ENCODE measurements at places on chromosomes 2 and 18. TPM values are rescaled to one million over a fixed set of nuclear protein-coding genes. Genes with fewer than 3 reads are reported as not detected.

IGFBP5 gene
- 1,145 TPM for total RNA-seq

SIGLEC15 gene
- 0.37 TPM for total RNA-seq

ACMSD gene
- total RNA-seq: not detected

DNA sequence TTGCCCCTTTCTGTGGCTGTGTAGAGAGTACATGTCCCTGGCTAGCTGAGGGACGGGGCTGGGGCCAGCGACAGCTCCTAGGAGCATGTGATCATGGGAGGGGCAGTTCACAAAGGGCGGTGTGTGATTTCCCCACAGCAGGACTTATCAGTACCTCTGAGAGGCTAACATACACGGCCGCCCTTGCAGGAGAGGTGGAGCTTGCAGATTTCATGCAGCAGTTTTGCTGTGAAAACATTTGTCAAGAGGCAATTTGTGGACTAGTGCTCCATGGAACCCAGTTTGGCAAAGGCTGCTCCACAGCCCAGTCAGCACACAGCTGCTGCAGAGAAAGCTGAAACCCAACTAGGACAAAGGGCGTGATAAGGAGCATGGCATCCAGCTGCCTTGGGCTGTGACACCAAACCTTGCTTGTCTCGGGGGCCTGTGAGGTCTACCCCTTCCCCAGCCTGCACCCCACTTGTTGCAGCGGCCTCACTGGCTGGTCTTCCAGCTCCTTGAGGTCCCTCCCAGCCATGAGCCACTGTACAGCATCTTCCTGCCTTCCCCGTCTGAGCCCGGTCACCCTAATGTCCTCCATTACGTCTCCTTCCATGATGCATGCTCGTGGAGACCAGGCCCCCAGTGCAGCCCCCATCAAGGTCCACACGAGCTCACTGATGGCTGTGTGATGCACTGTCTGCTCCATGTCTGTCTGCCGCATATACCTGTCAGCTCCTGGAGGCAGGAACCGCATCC, 121.4 kb upstream of the HDAC4 start:
- no peak for DNase-seq

DNA sequence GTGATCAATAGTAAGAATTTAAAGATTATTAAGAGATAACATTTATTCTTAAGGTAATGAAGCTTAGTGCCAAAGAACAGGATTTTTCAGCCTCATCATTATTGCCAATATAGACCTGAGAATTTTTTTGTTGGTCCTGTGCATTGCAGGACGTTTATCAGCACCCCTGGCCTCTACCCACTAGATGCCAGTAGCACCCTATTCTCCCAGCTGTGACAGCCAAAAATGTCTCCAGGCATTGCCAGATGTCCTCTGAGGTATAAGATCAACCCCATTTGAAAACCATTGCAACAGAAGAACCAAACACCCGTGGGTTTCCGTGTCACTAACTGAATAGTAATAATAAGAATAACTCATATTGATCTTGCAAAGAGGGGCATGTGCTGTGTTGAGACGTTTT, 700.0 kb upstream of the SOX11 start:
- no peak for DNase-seq

DNA sequence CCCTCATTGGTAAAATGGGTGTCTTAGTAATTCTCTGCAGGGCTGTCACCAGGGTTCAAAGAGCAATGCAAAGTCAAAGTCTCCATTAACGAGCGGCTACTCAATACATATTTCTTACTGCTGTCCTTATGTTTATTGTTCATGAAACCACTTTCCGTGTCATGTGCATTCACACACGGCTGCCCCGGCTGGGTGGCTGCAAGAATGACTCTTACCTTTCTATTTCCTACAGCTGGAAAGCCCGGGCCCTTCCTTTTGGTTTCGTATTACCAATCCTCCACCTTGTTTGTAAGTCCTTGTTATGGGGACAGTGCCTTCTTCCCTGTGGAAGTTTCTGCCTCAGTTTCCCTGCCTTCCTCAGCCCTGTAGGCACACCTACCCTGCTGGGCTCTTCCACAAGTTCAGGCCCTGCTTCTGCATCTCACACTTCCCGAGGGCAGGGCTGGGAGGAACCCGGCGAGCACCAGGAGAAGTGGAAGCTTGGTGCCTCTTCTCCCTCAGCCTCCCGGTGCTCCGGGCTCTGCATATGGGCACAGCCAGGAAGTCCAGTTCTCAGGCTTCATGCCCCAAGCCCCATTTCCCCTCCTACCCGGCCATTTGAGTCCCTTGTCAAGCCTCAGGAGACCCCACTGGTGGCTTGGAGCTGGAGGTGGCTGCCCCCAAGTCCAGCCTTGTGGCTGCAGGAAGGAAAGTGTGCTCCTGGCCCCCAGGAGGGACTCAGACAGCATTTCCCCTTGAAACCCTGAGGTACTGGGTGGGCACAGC, 18.7 kb upstream of the ACKR3 start:
- no peak for DNase-seq

DNA sequence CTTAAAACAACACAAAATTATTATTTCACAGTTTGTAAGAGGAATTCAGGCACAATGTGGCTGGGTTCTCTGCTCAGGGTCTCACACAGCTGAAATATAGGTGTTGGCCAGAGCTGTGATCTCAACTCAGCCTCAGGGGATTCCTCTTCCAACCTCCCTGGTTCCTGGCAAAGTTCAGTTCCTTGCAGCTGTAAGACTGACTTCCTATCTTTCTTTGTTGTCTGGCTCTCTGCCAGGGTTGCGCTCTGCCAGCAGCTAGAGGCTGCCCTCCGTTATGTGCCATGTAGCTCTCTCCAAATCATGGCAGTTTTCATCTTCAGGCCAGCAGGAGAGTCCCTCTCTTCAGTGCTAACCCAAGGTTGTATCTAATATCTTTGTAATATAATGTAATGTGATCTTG, 272.5 kb upstream of the KCNJ3 start:
- DNase-seq: no peak

- DNase-seq: no peak
These were observed 191.9 kb upstream of the CTAGE1 start for GRCh38 chr18:22609642-22610041.

Measured in osteocyte (in vitro differentiated cells).